Activated naive CD4-positive, alpha-beta T cell treated with anti-CD3 and anti-CD28 coated beads for 36 hours (primary cell): ENCODE measurements at places on chromosomes 6 and 20.

GRCh38 chr6:95629551-95629950, 52.2 kb downstream of the MANEA start:
- no peak for DNase-seq

DNA sequence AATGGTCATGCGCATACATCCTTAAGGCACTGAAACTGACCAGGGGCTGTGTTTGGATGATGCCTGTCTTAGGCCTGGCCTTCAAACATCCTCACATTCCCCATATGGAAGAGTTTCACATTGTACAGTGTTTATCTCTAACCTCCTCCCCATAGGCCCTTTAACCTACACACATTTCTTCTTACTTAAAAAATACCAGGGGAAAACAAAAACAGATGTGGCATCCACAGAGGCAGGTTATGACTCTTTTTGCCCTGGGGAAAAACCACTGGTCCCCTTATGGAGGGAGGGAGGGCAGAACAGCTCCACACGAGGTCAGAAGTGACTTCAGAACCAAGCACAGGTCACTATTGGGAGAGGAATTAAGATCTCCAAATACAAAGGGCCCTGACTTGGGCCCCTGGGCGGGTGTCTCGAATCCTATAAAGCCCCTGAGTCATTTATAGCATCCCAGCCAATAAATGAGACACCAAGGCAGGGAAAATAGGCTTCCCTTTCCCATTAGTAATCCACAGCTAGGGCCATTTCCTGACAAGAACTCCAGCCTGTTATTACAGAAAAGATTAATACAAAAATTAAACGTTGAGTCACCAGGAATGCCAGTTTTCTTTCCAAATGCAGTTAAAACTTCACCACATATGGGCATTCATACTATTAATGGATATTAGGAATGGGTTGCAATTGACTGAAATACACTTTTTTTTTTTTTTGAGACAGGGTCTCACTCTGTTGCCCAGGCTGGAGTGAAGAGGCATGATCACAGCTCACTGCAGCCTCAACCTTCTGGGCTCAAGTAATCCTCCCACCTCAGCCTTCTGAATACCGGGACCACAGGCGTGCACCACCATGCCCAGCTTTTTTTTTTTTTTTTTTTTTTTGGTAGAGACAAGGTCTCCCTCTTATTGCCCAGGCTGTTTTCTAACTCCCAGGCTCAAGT, 107.2 kb downstream of the ATP9A start:
- DNase-seq = no peak

DNA sequence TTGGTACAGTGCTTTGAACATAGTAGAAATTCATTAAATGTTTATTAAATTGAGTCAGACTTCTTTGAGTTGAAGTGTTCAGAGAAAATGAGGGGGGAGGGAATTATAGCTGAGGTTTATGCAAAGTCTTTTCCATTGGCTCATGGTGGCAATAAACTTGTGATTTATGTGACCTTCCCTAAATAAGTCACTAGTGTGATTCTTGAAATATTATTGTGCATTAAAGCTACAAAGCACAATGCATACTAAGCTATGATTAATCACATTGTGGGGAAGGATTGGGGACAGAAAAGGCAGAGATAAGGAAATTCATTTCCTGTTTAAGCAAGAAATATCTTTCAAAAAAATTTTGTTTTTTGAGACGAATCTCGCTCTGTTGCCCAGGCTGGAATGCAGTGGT, 877.5 kb downstream of the TFAP2A start:
- no peak for DNase-seq

GRCh38 chr6:80022803-80023202, 18.4 kb downstream of the TTK start:
- no peak for DNase-seq

GRCh38 chr20:36591854-36592641, 13.5 kb upstream of the RAB5IF start:
- DNase-seq = peak; percentile 76

GRCh38 chr20:21109144-21109543, 3.0 kb upstream of the LINC00237 start:
- no peak for DNase-seq
